ENCODE measurements at places on chromosomes 4 and X.

DNA sequence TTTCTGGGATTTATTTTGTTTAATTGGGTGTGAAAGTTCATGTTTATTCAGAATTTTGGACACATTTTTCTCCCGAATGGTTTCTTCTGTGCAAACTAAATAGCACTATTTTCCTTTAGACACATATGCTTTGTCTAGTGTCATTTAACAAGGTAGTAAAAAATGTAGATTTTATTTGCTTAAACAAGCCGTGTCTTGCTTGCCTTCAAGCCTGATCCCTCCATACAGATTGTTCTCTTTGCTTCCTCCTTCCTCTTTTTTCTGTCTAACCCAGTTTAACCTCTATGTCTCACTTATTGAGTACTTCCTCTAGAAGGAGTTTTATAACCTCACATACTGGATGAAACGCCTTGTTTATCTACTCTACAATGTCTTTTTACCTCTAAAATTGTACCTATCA lies 211.8 kb downstream of the NPFFR2 start:
- no peak for DNase-seq

- DNase-seq = no peak
Observed at GRCh38 chr4:23979534-23979933, 89.7 kb upstream of the PPARGC1A start.

DNA sequence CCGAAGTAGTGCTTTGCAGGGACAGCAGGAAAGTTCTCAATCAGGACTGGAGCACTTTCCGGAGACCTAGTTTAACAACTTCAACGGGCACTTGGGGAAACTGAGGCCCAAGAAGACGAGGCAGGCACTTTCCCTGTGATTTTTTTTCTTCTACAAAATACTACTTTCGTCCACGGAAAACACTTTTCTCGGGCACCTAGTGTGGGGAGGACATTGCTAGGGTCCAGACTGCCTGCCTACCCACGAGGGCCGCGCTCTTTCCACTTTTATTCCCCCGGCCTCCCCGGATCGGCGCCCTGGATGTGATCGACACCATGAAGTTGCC lies 125.4 kb upstream of the CXorf66 start:
- no peak for DNase-seq

- DNase-seq = no peak
Observed at GRCh38 chr4:168830777-168831512, 179.1 kb downstream of the CBR4 start.

DNA sequence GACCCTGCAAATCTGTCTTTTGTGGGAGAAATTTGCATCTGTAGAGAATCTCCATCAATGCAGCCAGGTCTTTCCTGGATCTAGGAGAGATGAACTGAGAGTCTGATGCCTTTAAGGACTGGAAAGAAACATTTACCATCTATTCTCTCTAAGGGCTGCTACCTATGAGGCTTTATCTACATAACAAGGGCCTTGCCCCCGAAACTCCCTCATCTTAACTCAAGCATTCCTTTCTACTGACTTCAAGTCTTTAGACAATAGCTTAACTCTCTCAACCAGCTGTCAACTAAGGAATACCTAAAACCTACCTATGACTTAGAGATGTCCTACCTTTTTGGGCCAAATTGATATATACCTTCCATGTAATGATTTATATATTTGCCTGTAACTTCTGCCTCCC lies 32.1 kb downstream of the MAGEB17 start:
- no peak for DNase-seq

GRCh38 chrX:74506317-74507115 lies 85.2 kb downstream of the SLC16A2 start:
- no peak for DNase-seq

DNA sequence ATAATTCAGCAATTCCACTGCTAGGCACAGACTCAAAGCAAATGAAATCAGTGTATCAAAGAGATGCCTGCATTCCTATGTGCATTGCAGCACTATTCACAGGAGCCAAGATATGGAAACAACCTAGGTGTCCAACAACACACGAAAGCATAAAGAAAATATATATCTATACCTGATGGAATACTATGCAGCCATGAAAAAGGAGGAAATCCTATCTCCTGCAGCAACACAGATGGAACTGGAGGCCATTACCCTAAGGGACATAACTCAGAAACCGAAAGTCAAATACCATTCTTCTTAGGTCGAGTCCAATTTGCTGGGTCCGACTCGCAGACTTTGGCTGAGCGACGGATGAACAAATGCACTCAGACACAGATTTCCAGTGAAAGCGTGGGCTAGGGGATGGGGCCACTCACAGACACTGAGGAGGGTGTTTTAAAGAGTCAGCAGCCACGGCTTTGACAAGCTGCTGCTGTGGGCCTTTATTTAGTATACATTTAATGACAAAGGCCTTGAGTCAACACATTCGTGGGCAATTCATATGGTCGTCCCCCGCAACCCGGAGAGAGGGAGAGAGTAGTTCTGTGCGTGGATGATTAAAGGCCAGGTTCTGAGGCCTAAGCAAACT lies 93.8 kb downstream of the DHRSX start:
- no peak for DNase-seq

GRCh38 chr4:183321079-183321478 lies 1.0 kb upstream of the CLDN22 start:
- DNase-seq = no peak
